ENCODE measurements at places on chromosomes 13 and 19. TPM values are rescaled to one million over a fixed set of nuclear protein-coding genes. Genes with fewer than 3 reads are reported as not detected.

The PLPPR3 gene
- 0.30 TPM for total RNA-seq

The PGLYRP1 gene
- not detected for total RNA-seq

The ZNF790 gene
- 0.59 TPM for total RNA-seq

The B3GLCT gene
- total RNA-seq, result 15.8 TPM

The SIGLEC11 gene
- not detected for total RNA-seq

The IFI30 gene
- 1.5 TPM for total RNA-seq

The LILRB1 gene
- total RNA-seq, result not detected

The YJEFN3 gene
- 0.90 TPM for total RNA-seq

The GIPR gene
- 0.07 TPM for total RNA-seq

The ZNF773 gene
- total RNA-seq, result 21.9 TPM

The KIR2DL1 gene
- total RNA-seq, result not detected

DNA sequence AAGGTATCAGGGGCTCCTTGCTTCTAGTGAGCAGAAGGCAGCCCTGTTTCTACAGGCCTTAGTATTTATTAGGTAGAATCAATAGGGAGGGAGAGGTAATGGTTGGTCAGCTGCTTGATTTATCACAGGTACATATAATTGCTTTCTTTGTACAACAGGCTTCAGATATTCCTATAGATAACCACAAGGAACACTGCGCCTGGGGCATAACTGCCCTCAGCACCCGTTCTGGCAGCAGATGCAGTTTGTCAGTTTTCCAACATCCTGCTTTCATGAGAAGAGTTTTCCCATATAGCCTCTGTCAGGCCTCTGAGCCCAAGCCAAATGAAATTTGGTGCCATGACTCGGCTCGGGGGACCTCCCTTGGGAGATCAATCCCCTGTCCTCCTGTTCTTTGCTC lies 12.4 kb upstream of the ZNF486 start:
- DNase-seq, result no peak

- no peak for DNase-seq
Measured at GRCh38 chr13:25118378-25118905, 22.5 kb downstream of the PABPC3 start.

- no peak for DNase-seq
Measured at GRCh38 chr13:111013196-111013595, 98.3 kb upstream of the ANKRD10 start.

GRCh38 chr13:28590461-28590860 lies 68.5 kb upstream of the POMP start:
- DNase-seq, result no peak

DNA sequence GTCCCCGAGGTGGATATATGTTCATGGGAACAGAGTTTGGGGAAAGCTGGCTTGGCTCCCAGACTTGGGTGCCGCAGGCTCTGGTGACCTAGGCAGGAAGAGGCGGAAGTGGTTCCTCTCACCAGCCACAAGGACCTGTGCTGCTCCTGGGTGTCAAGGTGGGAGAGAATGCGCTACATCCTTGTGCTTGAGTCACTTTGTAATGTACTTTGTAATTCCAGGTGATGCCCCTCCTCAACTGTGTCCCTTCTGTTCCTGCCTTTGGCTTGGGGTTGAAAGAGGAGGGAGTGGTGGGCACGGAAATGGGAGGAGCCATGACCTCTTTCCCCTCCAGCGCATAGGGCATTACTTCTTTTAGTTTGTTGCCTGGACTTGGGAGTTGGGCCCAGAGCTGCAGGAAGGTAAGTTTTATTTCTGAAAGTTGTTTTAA lies 10.9 kb downstream of the GARRE1 start:
- no peak for DNase-seq

DNA sequence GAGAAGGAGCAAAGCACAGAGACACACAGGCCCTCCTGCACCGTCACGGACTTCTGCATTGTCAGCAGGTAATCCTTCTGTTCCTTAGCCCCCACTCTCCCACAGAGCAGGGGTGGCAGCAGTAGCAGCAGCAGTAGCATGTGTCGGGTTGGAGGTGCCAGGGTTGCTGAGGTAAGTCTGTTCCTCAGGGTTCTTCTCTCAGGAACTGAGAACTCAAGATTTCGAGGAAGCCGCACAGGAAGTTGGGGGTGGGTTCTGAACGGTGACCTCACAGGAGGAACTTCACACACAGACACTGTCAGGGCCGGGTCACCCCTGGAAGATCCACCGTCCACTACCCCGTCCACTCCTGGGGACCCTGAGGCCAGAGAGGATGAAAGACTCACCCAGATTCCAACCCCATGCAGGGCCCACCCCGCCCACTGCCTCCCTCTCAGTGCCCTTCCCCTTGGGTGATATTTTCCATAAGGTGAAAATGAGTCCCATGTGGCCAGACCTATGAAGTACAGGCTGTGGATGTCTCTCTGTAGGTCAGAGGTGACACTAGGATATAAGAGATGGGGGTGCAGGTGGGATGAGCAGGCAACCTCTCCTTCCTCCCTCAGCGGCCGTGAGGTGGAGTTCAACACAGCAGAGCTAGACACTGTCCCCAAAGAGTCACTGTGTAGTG lies at the start of gene SIGLEC12:
SIGLEC12 (minus strand) TSS at position 207 of the 670 bp plus-strand sequence; CDS start at position 140, 67 bp downstream.
- no peak for DNase-seq

- peak; percentile 56 for DNase-seq
Measured at GRCh38 chr13:51451467-51452360, 1.1 kb downstream of the INTS6 start.

- no peak for DNase-seq
Measured at GRCh38 chr19:35746531-35746930, 1.1 kb downstream of the PSENEN start.

- DNase-seq, result peak; percentile 73
Measured at GRCh38 chr13:76023652-76024051, 387.5 kb downstream of the LMO7 start.

GRCh38 chr19:11096210-11096841 lies 7.1 kb downstream of the LDLR start:
- peak; percentile 64 for DNase-seq

- no peak for DNase-seq
Measured at GRCh38 chr19:50660088-50660366, 10.8 kb downstream of the C19orf81 start.

DNA sequence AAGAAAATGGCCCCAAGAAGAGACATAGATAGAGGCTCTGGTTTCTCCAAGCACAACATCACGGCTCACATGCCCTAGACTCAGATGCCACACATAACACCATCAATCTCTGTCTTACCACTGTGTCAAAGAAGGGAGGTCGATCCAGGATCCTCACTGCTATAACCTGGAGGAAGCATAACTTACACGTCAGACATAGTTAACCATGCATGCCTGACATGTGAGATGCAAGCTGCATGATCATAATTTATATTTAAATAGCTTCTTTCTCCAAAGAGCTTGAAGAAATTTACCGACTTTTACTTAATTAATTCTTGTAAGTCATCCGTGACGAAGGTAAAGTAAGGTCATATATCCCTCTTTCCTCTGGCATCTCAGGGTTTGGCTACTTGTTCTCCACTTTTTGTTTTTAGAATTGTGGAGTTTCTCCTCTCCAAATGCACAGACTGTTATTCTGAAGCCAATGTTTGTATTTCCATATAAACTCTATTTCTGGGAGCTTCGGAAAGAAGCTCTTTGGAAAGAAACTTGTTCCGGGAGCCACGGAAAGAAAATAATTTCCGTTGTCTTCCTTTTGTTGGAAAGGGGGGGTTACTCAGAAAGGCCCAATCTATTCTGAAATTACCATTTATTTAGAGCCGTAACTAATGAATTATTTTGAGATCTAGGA lies 205.6 kb downstream of the LHFPL6 start:
- DNase-seq, result no peak

DNA sequence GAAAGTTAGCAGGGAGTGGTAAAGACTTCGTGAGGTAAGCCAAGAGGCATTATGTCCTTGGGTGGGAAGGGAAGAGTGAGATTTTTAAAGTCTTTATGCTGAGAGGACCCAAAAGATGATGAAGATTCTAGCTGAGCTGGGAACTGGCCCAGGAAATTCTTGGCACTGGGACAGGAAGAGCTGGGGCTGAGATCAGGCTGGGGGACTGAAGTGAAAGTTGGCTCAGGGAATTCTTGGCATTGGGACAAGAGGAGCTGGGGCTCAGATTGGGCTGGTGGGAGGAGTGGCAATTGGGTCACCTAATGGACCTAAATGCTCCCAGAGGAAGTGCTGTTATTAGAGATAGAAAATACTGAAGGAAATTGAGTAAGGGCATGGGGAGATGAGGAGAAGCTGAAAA lies 8.8 kb downstream of the SCEL start:
- peak; percentile 48 for DNase-seq

GRCh38 chr19:28443361-28443760 lies 769.6 kb downstream of the UQCRFS1 start:
- DNase-seq, result no peak

GRCh38 chr13:51977625-51978024 lies 33.6 kb downstream of the ATP7B start:
- no peak for DNase-seq

- no peak for DNase-seq
Measured at GRCh38 chr13:74707291-74707690, 573.1 kb upstream of the KLF12 start.

DNA sequence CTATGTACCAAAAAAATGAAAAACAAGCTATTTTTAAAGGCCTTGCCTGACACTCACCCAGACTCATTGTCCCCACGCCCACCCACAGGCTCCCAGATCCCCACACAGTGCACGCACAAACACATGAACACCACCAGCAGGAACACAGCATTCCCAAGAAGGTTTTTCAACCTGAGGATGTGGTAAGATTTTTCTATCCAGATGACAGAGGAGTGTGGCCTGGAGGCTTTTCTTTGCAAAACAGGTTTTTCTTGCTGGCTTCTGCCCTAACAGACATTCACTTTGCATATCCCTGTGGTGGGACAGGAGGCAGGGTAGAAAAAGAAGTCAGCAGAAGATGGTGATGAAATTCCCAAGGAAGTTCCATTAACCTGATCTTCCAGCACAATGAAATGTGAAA lies 97.8 kb downstream of the KLF12 start:
- DNase-seq, result no peak

Measured in HT1080 (cell line).